Stimulated activated CD8-positive, alpha-beta memory T cell treated with anti-CD3 and anti-CD28 coated beads, Interleukin-4, amount 100 ng/mL, for 1 hour (primary cell): ENCODE measurements at places on chromosomes 5 and 9.

DNA sequence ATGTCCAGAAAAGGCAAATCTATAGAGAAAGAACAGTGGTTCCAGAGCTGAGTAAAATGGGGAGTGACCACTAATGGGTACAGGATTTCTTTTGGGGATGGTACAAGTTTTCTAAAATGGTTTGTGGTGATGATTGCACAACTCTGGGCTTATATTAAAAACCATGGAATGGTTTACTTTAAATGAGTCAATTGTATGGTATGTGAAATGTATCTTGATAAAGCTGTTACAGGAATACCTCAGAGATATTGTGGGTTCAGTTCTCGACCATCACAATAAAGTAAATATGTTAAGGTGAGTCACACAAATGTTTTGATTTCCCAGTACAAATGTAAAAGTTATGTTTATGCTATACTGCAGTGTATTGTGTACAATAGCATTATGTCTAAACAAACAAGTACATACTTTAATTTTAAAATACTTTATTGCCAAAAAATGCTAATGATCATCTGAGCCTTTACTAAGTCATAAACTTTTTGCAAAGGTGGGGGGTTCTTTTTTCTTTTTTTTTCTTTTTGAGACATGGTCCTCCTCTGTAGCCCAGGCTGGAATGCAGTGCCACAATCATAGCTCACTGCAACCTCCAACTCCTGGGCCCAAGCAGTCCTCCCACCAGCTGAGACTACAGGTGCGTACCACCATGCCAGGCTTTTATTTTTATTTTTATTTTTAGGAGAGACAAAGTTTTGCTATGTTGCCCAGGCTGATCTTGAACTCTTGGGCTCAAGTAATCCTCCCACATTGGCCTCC is 65.9 kb downstream of the SHOC1 start:
- DNase-seq: no peak

DNA sequence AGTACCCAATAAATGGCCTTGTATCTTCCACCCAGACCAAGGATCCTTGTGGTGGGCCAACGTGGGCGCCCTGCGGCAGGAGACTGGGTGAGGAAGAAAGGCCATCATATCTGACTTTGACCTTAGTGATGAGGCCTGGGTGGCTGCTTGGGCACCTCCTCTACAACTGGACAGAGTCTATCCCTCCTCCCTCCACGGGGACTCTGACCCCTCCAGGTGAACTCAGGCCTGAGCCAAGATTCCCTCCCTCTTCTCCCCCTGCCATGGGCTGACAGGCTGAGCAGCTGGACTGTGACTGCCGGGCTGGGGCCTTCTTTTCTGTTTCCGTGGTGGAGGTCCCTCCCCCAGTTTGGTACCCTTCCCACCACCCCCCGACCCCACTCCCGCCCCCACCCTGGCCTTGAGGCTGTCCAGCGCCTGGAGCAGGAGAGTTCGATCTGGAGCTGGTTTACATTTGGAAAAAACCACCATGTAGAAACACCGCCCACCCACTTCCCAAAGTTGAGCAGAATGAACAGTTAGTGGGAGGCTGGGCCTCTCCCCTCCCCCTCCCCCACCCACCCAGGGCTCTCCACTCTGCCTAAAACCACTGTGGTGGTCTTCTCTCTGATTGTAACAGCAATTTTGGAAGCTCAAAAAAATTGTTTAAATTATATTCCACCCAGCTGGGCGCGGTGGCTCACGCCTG is 1.2 kb upstream of the PHYHD1 start:
- DNase-seq: no peak

DNA sequence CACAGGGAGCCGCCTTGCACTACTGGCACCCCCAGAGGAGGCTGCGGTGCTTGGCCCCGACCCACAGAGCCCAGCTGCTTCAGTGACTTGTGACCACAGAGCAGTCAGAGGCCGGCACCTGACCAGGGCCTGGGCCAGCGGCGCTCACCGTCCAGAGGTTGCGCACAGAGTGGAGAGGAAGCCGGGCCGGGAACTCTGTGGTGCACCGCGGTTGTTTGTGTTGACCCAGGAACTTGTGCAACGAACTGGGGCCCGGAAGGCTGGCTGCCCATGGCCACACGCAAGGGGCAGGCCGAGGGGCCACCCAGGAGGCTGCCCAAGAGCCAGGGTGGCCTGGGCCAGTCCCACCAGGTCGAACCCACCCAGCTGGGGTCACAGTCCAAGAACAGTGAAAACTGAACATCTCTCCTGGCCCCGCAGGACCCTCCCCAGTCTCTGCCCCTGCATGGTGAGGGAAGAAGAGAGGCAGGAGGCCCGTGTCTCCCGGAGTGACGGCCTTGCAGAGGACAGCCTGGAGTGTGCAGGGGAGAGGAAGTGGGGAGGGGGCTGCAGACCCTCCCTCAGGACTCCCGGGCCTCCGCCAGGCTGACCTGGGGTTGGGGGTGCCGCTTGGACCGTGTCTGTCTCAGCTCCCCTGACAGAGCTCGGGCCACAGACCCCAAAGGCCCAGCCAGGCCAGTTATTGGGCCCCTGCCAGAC is 42.8 kb upstream of the EGFL7 start:
- no peak for DNase-seq

DNA sequence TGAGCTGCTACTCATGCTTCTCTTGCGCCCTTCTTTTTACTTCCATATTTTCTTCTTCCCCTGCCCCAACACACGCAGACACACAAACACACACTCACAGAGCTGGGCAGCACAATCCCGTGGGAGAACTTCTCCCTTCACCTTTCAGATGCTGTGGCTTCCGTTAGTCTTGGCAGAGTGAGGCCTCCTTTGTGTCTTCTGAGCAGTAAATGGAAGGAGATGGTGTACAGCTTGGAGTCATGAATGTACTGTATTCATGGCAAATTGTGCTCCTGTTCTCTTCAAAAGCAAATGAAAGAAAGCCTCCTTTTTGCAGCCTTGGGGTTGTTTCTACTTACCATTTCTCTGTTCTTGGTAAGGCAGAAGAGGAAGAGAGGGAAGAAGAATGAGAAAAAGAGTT is 456.6 kb upstream of the TLE4 start:
- DNase-seq: no peak

- no peak for DNase-seq
Measured at GRCh38 chr5:90530736-90531487, 1.5 kb upstream of the LYSMD3 start.

- DNase-seq: no peak
Measured at GRCh38 chr5:54718656-54719055, 201.1 kb downstream of the SNX18 start.
